Caudate nucleus (tissue), 63 donors: ENCODE measurements at places on chromosomes 3 and 15.

DNA sequence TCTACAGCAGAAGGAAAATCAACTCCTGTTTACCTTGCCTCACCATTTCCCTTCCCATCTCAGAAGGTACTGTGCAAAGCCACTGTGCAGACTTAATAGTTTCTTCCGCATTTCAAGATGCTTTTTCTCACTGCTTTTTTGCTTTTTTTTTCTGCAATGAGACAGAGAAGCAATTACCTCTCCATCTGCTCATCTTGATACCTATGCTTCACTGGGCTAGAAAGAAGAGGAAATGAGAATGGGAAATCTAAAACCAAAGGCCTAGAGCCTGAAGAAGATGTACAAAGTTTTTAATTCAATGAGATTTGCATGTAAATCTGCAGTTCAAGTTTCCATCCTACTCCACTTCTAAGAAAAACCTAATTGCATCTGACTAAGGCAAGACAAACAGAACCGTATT is 238.1 kb upstream of the SETMAR start:
- DNase-seq: no peak

- no peak for DNase-seq
These were observed 179.7 kb upstream of the LPP start for GRCh38 chr3:187973977-187974870.

- no peak for DNase-seq
These were observed 320.1 kb upstream of the WNT5A start for GRCh38 chr3:55807210-55807609.

- DNase-seq: no peak
These were observed 15.8 kb upstream of the TFDP2 start for GRCh38 chr3:142165194-142165593.

DNA sequence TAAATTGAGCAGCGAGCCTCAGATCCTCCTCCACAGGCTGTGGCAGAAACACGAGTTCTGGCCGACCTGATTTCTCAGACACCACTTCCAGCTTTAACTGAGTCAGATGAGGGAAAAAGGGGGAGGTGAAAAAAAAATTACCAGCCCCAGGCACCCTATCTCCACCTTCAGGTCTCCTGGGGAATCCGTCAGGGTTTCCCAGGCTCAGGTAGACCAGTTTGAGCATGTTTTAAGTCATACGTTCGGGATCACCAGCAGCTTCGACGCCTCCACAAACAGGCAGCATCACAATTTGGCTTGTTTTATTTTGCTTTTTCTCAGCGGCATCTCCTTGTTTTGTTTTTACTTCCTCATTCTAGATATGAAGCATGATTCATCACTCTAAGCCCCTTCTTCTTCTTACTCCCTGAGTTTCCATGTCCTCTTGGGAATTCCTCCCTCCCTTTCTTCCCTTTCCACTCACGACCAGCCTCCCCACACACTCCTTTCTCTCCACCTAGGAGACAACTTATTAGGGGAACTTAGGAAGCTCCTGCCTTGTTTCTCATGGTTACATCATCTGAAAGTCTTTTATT is 190.1 kb downstream of the ZNF621 start:
- DNase-seq: no peak

GRCh38 chr3:64686446-64686908 is 1.3 kb downstream of the ADAMTS9 start:
- DNase-seq: no peak

- DNase-seq: no peak
These were observed 50.6 kb upstream of the NMNAT3 start for GRCh38 chr3:139728414-139728813.

DNA sequence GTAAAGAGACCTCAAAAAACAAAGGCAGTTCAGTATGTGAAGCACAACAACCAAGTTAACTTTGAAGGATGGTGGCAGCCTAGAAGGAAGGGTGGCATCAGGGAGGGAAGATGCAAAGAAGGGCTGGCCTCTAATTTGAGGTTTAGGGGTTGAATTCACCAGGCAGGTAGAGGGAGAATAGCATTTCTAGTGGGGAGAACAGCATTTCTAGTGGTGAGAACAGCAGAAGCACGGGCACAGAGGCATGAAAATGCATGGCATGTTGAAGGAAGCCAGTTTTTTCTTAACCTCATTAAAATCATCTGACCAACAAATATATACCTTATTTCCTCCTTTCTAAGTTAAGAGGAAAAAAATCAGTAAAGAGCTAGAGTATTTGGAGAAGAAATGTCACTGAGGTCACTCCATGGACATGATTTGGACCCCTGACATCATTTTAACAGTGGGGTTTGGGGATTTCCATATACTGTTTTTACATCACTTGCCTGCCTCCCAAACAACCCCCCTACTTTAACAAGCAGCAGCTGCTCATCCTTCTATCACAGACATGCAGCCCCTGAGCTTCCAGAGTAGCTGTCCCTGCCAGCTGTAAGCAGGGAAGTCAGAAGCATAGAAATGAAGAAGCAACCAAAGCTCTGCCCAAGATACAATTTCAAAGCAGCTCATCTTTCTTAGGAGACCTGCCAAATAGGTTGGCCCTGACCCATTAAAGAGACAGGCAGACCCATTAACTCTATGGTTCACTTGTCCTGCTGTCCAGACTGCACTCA is 2.4 kb upstream of the POPDC2 start:
- DNase-seq: no peak

DNA sequence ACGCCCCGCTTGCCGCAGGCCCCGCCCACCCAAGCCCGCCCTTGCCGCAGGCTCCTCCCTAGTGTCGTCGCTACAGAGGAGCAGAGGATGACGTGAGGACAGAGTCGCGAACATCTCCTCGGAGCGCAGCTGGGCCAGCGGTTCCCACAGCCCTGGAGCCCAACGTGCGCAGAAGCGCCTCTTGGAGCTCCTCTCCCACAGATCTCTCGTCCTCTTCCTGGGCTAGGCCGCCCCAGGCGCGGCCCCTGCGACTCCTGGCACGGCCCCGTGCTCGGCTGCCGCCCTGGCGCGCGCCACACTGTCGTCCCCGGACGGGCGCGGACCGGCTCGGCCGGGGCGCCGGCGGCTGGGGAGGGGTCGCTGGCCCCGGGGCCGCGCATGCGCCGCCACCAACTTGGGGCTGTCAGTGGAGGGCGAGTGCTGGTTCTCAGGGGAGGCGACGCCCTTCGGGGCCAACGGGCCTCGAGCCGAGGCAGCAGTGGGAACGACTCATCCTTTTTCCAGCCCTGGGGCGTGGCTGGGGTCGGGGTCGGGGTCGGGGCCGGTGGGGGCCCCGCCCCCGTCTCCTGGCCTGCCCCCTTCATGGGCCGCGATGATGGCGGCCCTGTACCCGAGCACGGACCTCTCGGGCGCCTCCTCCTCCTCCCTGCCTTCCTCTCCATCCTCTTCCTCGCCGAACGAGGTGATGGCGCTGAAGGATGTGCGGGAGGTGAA is at the start of gene TRPC1:
Gene TRPC1 (plus strand): TSS at position 67 of the 714 bp plus-strand sequence. CDS start 526 bp downstream, at position 593.
- DNase-seq: peak; percentile 81

DNA sequence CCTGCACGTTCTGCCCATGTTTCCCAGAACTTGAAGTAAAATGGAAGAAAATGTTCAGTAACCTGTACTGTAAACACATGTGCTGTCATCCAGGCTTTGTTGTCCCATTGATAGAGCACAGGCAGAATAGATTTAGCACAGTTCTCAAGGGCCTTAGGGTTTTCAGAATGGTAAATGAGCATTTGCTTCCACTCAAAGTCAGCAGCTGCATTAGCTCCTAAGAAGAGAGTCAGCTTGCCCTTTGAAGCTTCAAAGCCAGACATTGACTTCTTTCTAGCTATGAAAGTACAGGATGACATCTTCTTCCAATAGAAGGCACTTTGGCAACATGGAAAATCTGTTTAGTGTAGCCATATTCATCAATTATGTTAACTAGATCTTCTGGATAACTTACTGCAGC is 76.2 kb upstream of the TMEM108 start:
- DNase-seq: no peak

DNA sequence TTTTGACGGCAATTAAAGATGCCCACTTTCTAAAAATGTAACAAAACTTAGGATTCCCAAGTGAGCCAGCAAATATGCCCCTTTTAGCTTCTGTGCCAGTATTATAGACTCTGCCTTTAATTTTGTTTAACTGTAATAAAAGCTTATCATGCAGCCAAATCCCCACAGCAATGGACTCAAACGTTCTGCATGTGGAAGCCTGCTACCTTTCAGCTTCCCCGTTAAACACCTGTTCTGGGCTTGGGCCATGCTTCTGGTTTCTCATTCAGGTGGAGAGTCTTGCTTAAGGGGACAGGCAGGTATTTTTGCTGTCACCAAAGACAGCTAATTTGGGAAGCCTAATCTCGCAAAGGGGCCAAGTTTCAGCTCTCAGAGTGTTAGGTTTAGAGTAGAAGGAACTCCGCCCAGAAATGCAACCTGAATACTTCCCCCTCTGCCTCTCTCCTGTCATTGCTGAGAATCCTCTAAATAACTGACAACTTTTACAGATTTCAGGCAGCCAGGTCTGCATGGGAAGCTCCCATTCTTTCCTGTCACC is 399.4 kb upstream of the ATP11B start:
- no peak for DNase-seq

DNA sequence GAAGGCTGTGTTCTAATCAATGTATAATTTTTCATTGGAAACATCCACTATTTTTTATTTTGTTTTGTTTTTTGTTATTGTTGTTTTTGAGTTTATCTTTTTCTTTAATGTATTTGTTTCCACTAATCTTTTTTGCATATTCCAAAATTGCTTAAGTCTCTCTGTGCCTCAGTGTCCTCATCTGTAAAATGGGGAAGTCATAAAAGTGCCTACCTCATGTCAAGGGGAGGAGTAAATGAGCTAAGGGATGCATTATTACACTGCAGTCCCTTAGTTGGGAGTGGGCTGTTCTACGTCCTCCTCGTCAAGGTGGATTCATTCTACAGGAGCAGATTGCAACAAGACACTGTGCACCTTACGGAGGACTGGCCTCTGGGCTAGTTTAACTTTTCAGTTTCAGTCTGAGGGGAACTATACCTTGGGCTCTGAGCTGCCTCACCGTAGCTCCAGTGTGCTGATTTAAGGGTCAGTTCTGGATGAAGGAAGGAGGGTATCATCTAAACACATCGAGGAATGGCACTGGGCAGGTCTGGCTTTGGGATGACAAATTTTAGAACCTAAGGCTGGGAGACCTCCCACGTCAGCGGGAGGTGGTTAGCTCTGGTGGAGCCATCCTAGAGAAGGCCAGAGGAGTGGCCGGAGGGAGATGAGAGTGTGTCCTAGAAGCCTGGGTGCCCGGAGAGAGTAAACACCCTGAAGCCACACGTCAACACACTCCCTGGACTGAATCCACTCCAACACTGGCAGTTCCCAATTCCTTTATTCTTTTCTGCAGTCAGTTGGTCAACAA is 5.1 kb upstream of the SRP14 start:
- no peak for DNase-seq

DNA sequence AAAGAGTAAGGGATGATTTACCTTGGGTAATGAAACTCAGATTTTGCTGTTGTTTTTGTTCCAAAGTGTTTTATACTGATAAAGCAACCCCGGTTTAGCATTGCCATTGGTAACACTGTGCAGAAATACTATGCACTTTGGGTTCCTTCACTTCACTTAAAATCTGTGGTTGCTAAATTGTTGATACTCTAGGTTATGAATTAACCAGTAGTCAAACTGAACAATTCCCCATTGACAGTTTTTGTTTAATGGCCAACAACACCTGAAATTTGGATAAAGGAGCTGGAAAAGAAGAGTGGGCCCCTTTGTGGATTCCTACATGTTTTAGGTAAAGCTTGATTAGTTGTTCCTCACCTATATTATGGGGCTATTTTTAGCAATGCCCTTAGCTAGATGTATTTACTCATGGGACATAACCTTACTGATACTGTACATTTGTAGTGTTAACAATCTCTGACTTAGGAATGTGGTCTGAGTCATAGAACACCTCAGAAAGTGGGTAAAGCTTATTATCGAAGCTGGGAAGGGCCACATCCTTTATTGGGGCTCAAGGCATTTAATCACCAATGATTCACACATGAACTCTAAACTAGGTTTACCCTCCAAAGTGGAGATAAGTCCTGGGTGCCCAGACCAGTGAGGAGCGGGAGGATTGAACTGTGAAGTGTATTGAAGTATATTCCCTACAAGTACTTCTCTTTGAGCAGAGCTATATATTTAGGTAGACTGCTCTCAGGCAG is 29.5 kb upstream of the THRB start:
- DNase-seq: no peak

- DNase-seq: no peak
These were observed 326.3 kb downstream of the CHL1 start for GRCh38 chr3:522888-523287.

- no peak for DNase-seq
These were observed 158.4 kb downstream of the FHIT start for GRCh38 chr3:61092870-61093269.

GRCh38 chr15:20340931-20341661 is 200.5 kb downstream of the GOLGA6L6 start:
- DNase-seq: no peak

- no peak for DNase-seq
These were observed 1123.7 kb downstream of the IGSF11 start for GRCh38 chr3:117910820-117911521.

DNA sequence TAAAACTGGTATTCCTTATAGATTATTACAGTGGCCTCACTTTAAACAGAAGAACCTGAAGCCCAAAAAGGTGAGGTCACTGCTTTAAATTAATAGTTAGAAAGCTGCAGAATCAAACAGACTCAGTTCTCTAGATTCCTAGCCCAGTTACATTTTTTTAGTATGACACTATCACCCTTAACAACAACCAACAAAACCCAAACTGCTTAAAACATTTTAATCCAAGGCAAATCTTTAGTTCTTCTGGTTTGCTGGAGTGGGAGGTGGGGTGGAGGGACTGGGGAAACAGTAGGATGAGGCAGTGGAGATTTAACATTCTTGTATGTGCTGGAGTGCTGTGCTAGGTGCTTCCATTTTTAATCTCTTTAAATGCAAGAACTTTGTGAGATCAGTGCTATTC is 631.6 kb upstream of the KCNMB2 start:
- DNase-seq: no peak

DNA sequence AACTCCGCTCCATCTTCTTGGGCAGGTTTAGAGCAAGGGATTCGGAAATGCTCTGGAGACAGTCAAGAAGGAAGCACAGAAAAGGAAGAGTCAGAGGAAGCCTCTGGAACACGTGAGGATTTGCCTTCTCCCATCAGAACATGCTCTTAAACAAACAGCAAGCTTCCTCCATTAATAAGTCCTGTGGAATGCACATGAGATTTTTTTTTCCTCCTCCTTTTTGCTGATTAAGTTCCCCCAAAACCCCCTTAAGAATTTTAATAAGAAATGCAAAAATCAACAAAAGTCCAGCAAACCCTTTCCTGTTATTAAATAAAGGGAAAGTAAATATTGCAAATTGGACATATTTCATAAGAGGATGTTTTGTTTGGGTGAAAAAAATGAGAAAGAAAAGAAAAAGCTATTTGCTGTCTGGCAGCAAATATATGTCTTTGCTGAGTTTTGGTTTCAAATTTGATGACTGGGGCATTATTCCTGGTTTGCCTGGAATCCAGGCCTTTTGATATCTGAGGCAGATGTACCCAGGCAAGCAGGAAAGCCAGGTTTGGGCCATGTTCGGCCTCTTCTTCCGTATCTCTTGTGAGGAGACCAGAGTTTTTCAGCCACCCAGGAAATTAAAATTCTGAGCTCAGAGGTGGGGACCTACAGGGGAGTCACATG is 7.9 kb upstream of the TSEN2 start:
- DNase-seq: no peak

- no peak for DNase-seq
These were observed 121.6 kb downstream of the EEFSEC start for GRCh38 chr3:128274837-128275236.
